ENCODE measurements at places on chromosomes 6 and 20.

DNA sequence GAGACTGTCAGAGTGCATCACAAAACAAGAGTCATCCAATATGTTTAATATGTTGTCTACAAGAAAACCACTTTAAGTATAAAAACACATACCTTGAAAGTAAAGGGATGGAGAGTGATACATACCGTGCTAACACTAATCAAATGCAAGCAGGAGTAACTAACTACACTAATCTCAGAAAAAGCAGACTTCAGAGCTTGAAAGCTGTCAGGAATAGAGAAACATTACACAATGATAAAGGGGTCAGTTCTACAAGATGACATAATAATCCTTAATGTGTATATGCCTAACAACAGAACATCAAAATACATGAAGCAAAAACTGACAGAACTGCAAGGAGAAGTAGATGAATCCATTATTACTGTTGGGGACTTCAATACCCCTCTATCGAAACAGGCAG, 59.7 kb upstream of the SMIM29 start:
- DNase-seq: no peak

DNA sequence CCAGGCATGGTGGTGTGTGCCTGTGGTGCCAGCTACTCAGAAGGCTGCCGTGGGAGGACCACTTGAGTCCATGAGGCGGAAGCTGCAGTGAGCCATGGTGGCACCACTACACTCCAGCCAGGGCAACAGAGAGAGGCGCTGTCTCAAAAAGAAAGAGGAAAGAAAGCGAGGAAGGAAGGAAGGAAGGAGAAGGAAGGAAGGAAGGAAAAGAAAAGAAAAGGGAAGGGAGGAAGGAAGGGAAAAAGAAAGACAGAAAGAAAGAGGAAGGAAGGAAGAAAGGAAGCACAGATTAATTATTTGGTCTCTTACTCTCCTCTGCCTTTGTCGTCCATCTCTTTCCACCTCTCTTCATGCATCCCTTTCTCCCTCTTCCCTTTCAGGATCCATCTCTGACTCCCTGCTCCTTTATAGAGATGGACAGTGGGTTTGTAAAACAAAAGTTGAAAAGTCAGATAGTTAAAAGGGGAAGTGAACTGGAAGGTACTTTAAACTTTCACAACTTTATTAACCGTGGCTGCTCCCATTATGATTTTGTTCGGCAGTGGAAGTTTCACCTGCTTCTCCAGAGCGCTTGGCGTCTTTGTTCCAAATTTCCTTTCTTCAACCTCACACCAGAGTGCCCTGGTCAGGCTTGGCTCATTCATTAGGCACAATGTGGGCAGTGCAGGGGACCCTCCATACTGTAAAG, 1.5 kb downstream of the HLA-DQA1 start:
- no peak for DNase-seq

GRCh38 chr6:29938746-29939508, 3.4 kb upstream of the HLA-A start:
- no peak for DNase-seq

DNA sequence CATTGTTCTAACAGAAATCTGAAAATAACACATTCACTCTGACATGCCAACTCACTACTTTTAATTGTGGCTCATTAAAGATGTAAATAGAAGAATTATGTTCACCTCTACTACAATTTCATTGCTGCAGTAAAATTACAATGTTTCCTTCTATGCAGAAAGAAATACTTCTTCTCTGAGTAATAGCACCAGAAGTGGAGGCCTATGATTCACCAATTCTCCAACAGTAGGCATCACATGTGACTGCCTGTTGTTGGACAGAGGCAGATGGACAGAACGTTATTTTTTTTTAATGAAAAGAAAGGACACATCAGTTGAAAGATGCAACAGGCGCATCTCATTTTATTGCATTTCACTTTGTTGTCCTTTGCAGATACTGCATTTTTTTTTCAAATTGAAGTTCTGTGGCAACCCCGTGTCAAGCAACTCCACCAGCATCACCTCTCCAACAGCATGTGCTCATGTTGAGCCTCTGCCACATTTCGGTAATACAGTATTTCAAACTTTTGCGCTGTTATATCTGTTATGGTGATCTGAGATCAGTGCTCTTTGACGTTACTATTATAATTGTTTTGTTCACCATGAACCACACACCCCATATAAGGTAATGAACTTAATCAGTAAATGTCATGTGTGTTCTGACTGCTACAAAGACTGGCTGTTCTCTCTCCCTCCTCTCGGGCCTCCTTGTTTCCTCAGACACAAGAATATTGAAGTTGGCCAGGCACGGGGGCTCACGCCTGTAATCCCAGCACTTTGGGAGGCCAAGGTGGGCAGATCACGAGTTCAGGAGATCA, 121.4 kb downstream of the ATXN1 start:
- DNase-seq: no peak

- DNase-seq: peak; percentile 64
Observed at GRCh38 chr6:159217595-159218275, 48.5 kb downstream of the FNDC1 start.

DNA sequence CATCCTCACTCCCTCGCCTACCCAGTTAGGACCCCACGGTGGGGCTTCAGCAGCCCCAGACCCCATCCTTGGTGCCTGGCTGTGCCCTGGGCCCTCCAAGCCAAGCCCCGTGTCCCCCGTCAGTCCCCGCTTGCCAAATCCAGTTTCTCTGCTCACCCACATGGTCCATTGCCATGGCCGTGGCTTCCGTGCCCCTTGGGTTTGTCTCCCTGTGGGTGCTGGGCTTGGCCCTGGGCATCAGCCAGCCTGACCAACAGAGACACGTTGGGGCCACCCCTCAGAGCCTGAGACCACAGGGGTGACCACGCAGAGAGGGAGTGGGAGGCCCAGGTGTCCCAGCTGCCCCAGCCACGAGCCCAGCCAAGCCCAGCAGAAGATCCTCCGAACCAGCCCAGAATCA, 7.7 kb downstream of the SS18L1 start:
- no peak for DNase-seq

DNA sequence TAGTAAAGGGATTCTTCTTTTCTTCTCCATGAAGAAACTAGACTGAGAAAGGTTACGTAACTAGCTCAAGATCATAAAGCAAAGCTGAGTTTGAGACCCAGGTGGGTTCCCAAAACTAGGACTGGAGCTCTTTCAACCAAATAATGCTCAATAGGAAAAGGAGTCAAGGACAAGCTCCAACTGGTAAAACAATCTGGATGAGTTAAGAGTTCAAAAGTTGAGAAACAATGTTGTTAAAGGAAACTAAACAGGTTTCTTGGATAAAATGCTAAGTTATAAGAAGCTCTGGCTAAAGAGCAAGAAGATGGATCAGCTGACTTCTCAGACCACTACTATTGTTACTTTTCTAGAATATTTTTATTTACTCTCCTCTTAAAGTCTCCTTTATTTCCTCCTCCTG, 137.3 kb downstream of the MMS22L start:
- DNase-seq: no peak

DNA sequence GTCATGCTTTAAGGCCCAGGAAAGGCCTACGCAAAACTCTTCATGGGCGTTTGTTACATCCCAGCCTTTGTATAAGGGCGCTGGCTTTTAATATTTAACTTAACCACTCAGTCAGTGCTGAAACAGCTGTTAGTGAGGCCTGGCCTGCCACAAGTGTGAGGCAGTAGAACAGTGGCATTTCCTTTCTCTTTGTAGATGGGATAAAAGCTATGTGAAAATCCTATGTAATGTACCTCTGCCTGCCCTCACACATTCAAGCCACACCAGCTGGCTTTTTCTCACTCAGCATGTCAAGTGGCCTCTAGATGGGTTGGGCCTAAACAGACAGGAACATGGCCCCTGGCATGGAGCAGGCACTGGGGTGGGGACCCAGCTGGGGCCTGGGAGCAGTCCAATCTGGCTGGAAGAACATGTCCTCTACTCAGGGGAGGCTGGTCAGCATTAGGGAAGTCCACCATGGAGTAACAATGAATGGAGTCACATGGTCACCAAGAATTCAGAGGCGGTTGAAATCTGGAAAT, 20.7 kb downstream of the CGA start:
- DNase-seq: no peak

- DNase-seq: no peak
Observed at GRCh38 chr6:1057490-1058135, 254.3 kb upstream of the FOXQ1 start.

GRCh38 chr20:33042430-33042829, 11.0 kb downstream of the BPIFB6 start:
- no peak for DNase-seq

DNA sequence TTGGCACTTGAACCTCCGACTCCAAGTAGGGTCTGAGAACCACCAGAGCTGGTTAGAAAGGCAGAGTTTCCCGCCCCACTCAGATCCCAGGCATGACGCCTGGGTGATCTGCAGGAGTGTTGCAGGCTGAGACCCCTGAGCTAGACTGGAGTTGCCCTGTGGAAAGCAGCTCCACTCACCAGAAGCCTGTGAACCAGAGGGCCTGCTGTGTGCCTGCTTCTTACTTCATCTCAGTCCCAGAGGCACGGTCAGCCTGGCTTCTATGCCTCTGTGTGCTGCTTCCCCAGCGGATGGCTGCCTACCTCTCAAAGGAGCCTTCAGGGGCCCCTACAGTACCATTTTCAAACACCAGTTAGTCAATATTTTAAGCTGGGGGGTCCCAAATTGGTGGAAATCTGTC, 15.6 kb upstream of the CCN6 start:
- DNase-seq: no peak

DNA sequence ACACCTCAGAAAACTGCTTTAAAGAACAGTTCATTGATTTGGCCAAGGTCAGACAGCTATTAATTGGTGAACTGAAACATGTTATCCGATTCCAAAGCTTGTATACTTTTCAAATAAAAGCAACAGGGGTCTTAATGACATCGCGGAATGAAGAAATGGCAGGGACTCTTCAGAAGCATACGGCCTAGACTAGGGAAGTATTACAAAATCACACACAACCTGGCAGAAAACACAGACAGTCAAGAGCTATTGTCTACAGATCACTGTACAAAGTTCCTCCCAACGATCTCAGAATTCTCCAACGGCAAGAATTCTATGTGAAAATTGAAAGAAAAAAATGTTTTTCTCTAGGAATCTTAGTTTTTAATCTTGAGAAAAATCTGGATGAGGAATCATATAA, 105.5 kb downstream of the PTPRK start:
- no peak for DNase-seq

- no peak for DNase-seq
Observed at GRCh38 chr6:106186172-106186571, 100.0 kb downstream of the PRDM1 start.

- no peak for DNase-seq
Observed at GRCh38 chr6:38349795-38350194, 289.9 kb downstream of the BTBD9 start.

DNA sequence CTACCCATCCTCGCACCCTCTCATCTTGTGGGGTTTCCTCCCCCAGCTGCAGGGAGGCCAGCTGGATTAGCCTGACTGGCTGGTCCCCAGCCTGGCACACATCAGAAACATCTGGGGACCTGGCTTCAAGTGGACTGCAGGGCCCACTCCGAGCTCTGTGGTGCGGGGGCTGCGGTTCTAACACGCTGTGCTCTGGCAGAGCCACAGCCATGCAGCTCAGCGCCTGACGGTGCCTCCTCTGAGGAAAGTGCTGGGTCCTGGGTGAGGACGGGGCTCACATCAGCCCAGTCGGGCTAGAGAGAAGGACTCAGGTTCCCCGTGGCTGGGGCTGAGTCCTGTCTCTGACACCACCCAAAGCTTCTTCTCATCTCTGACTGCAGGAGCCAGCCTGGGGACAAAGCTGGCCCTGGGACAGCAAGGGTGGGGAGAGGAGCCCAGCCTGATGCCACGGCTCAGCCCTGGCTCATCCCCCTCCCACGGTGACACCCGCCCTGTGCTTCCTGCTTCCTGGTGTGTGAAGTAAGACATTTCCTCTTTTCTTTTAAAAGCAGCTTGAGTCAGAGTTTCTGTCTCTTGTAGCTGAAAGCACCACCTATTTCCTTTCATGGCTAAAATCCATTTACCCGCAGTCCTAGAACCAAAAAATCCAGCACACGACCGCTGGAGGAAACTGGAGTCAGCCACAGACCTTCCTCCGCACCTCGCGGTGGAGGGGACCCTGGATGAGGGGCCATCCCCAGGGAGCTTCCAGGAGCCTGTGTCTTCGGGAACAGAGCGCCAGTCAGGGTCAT, 127.4 kb upstream of the AFDN start:
- no peak for DNase-seq

- no peak for DNase-seq
Observed at GRCh38 chr6:18216411-18216810, 47.9 kb downstream of the DEK start.

DNA sequence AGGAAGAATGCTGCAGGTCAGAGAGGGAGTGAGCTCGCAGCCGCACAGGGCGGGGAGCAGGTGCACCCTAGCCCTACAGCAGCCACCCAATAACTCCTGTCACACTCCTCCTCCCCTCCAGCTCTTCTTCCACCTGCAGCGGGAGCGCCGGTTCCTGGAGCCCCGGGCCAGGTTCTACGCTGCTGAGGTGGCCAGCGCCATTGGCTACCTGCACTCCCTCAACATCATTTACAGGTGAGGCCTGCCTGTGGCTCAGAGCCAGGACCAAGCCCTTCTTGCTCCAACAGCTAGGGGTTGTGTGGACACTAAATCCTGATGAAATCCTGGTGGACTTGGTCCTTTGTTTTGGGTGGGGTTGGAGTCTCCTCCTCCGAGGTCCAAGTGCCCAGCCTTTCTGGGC, 11.7 kb downstream of the SGK2 start:
- DNase-seq: no peak

GRCh38 chr20:59193325-59193724, 29.7 kb downstream of the ZNF831 start:
- DNase-seq: no peak

DNA sequence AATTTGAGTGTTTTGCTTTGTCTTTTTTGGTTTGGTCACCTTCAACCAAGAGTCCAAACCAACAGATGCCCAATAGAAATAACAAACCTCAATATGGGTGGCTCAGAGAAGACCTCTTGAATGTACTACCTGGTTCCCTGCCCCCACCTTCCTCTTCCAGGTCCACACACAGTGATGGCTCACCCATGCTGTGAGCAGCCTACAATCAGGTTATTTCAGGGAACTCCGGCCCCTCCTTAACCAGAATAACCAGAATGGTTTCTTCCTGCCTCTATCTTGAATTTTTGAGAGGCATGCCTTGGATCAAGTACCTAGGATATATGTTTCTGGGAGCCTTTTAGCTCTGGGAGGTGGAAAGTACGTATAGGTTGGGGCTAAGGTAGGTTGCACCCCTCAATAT, 327.1 kb upstream of the PRDM1 start:
- no peak for DNase-seq

GRCh38 chr6:85641897-85642773, 551 bp downstream of the SYNCRIP start:
- peak; percentile 61 for DNase-seq

DNA sequence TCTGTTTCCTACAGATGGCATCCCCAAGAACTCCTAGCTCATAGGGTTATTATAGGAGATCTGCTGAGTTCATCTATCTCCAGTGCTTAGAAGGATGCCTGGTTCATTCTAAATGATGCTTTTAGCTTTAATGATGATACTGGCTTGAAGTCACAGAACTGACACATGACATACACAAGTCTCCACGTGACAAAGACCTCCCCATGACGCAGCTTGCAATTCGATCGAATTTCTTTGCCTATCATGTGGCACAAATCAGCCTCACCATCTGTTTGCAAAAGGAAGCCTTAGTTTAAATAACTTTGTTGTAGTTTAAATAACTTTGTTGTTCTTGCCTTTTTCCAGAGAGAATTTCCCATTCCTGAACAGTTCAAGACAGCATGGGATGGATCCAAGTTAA, 44.1 kb upstream of the FAM8A1 start:
- no peak for DNase-seq

All from nephron progenitor cell (in vitro differentiated cells).